ENCODE measurements at places on chromosomes 3 and 15.
A peak's percentile ranks its signal among the peaks of the same experiment; 100 is the strongest.

GRCh38 chr3:48082580-48083184, 66.5 kb upstream of the MAP4 start:
- DNase-seq, result no peak

DNA sequence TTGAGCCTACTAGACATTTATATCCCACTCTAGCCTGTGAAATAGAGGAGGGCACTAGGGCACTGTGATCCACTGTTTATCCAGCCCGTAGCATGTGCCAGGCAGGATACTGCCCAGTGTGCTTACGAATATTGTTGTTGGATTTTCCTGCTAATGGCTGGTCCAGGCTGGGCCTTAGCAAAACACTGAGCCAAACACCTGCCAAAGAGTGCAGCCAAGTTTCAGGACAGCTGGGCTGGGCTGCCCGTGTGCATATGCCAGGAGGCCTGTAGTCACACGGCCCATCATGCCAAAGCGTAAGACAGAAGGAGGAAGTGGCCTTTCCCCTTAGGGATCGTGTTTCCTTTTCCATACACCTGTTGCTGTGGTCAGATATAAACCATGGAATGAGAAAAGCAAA, 54.5 kb upstream of the ABHD10 start:
- DNase-seq, result no peak

GRCh38 chr3:9194509-9195184, 54.8 kb downstream of the SRGAP3 start:
- no peak for DNase-seq

GRCh38 chr3:155449613-155450267, 156.3 kb upstream of the STRIT1 start:
- DNase-seq, result no peak

DNA sequence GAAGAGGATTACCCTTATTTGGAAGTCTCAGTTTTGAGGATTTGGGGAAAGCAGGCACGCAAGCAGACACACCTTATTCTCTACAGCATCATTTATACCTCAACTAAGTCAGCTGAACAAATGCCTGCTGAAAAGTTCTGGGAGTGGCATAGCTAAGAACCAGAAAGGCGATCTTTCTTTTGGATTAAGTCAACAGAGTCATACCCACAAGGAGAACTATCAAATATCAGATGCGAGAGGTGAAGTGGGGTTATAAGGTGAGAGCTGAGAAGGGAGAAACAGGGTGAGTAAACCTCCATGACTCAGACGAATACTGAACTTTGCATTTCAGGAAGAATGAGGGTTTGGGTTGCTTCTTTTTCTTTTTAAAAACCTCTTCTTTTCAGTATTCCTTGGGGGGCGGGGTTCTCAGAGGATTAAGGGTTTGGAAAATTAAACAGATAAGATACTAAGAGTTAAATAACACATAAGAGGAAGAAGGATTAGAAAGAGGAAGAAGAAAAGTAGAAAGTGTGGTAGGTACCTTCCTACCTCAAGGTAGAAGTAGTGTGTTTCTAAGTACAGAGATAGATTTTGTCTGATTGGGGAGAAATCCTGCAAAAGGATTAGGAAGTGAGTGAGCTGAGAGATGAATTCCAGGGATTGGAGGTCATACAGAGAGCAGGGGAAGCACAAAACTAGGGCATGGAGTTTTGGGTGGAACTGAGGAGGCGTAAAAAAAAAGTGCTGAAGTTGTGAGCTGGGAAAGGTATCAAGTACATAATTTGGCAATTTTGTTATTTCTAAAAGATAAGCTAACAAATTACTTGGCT, 41.3 kb upstream of the ICE2 start:
- no peak for DNase-seq

- peak; percentile 58 for DNase-seq
These were observed 1.2 kb downstream of the SIDT1 start for GRCh38 chr3:113533534-113533892.

- no peak for DNase-seq
These were observed 229.7 kb downstream of the SHOX2 start for GRCh38 chr3:157876556-157876955.

DNA sequence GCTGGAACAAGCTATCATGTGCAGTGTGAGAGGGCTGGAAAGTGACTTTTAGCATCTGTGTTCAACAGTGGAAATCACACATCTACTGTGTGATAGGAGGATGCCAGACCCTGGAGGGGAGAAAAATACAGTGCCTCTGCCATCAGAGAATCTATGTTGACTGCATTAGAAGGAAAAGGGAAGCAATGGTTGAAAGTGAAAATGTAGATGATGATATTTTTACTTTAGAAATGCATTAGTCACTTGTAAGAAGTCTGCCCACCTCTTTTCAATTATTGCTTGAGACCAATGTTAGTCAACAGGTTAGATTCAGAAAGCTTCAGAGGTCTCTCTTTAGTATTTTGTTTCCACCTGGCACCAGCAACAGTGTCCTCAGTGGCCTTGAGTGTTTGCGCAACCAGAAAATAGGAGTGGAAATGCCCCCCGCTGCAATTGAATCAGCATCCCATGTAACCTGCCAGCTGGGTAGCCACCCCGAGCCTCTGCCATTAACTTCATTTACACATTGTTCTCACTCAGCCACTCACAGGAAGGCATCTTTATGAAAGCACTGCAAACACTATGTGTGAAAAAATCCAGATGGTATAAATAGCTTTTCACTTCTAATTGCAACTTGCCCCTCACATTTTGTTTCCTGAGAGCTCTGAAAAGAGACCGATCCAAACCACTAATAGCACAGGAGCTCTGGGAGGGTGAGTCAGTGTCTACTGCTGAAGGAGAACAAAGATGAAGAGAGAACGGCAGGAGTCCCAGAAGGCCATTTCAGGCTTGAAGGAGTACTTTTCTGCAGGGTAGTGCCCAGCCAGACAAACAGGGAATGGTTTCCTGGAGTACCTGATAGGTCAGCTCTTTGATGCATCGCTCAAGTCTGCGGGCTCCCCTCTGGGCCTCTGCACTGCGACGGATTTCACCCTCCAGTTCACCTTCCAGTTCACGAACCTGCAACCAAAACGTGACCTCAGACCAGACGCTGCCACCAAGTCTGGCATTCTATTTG, 92.1 kb downstream of the HHLA2 start:
- DNase-seq, result no peak

DNA sequence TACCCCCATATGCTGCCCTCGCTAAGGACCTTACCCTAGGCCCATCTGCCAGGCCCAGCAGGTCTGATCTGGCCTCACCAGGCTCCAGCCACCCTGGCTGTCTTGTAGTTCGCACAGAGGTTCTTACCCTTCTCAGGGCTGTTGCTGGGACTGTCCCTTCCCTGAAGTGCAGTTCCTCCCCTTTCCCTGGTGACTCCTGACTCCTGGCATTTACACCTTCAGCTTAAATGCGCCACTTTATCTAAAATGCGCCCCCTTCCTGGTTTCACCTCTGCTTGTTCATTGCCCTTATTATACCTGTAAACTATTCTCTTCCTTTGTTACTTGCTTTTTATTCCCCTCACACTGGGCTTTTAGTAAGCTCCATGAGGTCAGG, 835 bp upstream of the TTLL3 start:
- DNase-seq, result no peak

- no peak for DNase-seq
These were observed 352 bp downstream of the CHRD start for GRCh38 chr3:184380185-184380626.

DNA sequence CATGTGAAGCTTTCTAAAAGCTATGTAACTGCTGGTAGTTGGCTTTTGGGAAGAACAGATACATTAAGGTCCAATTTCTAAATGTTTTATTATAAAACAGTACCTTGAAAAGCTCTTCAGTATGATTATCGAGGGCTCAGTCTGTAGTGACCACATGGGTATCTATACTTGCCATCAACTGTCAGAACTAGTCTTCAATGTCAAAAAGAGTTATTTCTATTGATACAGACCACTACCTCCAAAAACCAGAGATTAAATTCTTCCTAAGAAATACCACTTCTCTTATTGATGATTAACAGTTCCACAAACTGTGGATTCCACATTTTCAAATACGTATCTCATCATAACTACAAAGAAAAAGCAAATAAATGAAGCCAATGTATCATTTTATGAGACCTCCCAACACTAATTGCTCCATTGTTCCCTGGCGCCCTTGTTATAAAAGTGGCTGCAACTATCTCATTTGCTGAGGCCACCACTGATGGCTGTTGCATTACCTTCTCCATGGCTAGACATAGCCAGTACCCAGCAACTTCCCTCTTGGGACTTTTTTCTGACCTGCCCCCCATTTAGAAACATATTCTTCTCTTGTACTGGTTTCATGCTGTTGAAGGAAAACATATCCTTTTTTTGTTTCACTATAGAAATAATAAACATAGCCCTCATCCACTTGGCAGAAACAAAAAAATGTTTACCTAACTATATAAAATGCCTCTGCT, 33.9 kb upstream of the MBNL1 start:
- DNase-seq, result no peak

GRCh38 chr3:22920006-22920405, 283.1 kb upstream of the UBE2E2 start:
- DNase-seq, result no peak

DNA sequence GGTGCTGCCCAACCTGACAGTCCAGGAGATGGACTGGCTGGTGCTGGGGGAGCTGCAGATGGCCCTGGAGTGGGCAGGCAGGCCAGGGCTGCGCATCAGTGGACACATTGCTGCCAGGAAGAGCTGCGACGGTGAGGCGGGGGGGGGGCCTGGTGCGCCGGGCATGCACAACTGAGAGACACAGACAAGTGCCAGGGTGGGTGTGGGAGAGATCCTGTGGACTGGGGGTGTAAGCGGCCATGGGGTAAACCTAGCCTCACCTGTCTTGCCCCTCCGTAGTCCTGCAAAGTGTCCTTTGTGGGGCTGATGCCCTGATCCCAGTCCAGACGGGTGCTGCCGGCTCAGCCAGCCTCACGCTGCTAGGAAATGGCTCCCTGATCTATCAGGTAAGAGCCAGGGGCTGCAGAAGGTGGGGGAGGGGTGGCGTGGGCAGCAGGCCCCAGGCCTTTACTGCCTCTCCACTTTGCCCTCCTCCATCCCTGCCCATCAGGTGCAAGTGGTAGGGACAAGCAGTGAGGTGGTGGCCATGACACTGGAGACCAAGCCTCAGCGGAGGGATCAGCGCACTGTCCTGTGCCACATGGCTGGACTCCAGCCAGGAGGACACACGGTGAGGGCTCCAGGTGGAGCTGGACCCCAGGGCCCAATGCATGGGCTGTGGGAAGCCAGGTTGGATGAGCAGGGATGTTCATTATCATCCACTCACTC, 3.3 kb downstream of the CHRD start:
- DNase-seq, result no peak

DNA sequence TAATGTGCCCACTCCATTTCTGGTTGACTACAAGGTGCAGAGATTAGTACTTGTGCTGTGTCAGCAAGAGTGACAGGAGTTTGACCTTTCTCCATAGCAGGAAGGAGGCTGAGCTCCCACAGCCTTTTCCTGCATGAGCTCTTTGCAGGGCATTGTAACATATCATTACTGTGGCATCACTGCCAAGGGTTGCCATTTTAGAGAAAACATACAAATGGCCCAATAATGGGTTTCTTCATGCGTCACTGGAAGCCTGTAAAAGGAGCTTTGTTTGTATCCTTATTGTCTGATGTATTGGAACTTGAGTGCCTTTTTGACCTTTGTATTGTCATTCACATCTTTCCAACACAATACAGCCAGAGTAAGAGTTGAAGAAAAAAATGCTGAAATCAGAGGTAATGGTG, 323.0 kb upstream of the CDIN1 start:
- DNase-seq, result no peak

- DNase-seq, result no peak
These were observed 2.2 kb downstream of the DNAH1 start for GRCh38 chr3:52318186-52318816.

DNA sequence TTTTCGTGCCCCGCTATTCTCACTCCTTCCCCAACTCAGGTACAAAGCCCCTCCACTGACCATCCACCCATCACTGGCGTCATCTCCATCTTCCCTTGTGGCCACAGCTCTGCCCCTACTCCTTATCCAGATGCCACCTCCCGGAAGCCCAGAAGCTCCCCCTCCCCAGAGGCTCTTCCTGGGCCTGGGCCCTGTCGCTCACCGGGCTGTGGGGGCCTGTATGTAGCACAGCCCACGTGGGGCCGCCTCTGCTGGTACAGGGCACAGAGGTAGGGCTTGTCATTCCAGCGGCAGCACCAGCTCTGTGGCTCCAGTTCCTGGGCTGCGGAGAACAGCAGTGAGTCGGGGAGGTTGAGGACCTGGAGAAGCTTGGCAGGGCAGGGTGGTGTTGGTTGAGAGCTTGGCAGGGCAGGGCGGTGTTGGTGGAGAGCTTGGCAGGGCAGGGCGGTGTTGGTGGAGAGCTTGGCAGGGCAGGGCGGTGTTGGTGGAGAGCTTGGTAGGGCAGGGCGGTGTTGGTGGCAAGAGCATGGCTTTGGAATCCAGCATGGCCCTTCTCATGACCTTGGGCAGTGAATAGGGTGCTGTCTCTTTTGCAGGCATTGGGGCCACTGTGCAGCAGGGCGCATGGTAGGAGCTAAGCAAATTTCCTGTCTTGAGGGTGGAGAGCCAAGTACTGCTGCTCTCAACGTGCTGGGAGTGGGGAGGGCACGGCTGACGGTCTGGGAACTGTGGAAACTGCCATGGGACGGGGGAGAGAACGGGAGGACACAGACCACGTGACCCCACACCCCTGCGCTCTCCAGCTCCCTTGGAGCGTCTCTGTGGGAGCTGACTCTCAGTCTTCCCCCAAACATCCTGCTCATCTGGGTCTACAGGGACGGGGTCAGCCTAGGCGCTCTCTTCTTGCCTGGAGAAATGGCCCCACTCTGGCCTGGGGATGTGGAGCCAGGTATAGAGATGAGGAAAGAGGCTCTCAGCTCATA, 43.4 kb downstream of the MUC20 start:
- DNase-seq, result no peak

DNA sequence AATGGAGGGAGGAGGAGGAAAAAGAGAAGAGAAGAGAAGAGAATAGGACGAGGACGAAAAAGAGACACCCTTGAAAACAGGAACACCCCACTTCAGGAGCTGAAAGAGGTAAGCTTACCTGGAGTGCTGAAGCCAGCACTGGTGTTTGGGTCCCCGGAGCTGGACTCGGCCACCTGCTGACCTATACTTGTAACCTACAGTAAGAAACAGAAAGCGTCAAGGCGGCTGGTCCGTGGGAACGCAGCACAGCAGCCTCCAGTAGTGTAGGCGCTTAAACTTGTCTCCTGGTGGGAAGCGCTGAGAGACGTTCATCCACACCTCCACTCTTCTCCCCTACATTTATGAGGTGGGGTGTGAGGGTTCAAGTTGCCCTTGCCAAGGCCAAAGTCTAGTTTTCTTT, 141.0 kb downstream of the NSMCE3 start:
- no peak for DNase-seq

DNA sequence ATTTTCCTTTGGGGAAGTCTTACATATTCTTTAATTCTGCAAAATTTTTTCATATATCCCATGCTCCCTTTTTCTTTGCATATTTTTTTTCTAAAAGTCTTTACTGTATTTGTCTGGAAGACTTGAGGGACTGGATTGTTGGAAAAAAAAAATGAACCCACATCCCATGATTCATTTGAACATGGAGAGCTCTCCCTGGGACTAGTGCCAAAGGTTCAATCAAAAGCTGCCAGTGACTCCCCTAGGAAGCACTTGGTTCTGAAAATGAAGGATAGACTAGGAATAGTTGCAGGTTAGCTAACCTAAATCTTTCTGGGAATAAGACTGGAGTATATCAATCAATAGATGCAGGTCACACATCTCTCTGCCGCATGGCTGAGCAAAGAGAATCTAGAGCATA, 16.4 kb upstream of the BNC1 start:
- DNase-seq, result no peak
